NCI-H524 treated with DMSO at 0.1 percent for 48 hours (cell line): ENCODE measurements at places on chromosomes 12 and 14.

- DNase-seq, result peak; percentile 20
These were observed 93.5 kb downstream of the PLEKHA5 start for GRCh38 chr12:19223018-19223417.

DNA sequence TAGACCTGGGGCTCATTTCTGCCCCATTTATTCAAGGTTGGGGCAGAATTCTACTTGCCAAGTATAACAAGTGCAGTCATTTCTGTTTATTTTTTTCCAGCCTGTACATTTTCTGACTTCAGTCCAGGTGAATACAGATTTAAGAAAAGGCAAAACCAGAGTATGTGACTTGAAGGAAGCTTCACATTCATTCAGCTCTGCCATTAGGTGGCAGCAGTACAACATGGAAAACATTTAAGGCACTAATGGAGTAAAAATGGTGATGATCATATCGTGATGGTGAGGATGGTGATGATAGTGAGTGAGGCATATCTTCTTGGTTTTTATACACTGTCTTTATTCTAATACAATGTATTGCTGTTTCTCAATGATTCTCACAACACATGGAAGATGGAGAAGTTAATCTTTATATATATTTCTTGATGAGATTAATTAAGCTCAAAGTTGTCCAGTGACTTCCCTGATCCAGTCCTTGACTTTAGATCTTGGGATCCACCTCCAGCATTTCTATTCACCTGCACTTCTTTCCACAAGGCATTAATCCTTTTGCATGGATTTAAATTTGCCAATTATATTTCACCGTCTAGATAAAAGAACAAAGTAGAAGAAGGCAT lies 176.7 kb upstream of the SEL1L start:
- peak; percentile 31 for DNase-seq

- no peak for DNase-seq
These were observed 66.7 kb downstream of the IRF2BPL start for GRCh38 chr14:76961631-76962302.

DNA sequence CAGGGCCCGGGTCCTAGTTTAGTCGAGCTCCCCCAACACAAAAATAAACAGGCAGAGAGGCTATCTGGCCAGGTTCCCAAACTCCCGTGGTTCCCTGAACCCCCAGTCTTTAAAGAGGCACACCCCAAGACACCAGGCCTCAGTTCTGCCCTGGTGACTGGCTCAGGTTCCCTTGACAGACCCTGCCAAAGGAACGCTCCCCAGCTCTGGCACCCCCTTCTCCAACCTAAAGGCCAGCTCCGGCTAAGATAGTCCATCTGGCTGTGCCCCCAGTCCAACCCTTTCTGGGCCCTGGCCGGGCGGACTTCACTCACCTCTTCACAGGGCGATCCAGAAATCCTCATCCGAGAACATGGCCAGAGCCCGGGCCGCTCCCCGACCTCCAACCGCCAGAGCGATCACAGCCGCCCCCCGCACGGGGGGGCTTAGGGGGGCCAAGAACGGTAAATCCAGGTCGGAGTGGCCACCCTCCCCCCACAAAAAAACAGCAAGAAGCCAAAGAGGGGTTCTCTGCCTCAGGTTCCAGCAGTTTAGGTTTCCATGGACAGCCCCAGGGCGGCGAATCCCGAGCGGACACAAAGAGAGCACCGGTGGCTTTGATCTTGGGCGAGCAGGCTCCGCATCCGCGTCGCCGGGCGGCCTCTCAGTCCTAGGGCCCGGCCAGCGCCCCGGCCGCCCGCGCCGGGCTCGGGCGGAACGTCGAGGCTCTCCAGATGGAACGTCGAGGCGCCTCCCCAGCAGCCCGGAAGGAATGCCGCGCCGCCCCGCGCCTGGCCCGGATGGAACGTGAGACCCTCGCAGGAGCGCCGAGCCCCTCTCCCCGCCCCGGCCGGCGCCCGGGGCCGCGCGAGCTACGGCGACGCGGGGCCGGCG lies 1.1 kb downstream of the KMT2D start:
- DNase-seq, result no peak

GRCh38 chr12:46299851-46300250 lies 31.0 kb upstream of the SLC38A1 start:
- peak; percentile 58 for DNase-seq

DNA sequence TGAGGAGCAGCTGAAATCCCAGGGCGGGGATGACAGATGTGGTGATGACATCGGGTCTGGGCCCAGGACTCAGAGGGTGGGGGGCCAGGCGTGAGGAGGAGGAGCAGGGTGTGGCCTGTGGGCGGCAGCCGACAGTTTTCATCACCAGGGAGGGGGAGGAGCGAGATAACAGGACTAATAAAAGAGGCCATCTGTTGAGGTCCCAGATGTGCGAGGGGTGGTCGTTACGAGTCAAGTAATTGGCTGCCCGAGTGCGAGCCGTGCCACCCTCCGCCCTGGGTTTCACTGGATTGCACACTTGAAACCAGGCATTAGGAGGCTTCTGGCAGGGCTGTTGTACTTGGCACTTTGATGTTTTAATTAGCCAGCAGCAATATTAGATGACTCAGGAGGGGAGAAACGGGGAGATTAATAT lies 67.2 kb downstream of the NOS1 start:
- peak; percentile 98 for DNase-seq

- no peak for DNase-seq
These were observed 60.2 kb downstream of the PLXNC1 start for GRCh38 chr12:94208622-94208966.

DNA sequence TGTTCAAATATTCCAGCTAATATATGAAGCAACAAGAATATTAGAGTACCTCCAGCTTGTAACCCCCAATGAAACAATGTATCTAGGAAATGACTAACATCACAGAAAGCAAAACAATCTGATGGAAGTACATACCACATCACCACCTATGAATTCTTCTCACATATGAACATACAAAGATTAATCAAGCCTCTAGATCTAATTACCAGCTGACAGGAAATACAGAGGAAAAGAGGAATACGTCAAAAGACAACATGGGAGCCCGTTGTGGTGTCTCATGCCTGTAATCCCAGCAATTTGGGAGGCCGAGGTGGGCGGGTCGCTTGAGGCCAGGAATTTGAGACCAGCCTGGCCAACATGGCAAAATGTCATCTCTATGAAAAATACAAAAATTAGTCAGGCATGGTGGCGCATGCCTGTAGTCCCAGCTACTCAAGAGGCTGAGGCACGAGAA lies 7.5 kb downstream of the NEDD8 start:
- DNase-seq, result no peak

DNA sequence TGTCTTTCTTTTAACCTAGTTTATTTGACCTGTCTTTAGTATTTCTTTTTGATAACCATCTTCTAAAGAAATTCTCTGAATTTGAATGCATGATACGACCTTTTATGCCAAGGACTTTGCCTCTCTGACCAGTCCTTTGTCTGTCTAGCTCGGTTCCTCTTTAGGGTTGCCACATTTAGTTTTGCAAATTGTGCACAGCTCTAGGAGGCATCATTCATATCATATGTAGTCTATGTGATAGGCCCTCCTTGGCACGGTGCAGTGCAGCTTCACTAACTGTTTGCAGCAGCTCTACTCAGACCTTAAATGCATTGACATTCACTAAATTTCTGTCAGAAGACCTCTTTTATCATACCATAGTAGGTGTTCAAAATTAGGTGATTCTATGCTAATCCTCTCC lies 75.6 kb downstream of the USP15 start:
- DNase-seq, result no peak

GRCh38 chr14:81235096-81235495 lies 14.3 kb upstream of the GTF2A1 start:
- DNase-seq, result no peak

DNA sequence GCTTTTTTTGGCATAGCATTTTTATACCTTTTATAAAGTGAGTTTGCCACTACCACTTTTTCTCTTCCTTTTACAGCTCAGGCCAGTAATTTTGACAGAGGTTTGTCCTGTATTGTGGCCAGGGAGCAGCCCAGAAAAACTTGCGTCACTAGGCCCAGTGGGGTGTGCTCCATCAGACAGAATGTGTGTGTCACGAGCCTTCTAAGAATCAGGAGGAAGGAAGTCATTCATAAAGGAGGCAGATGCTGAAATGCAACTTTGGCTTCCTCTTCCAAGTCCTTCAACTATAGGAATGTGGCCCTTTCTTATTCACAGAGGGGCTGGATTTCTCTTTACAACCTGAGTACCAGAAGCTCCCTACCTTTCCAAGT lies 10.1 kb upstream of the RAB35 start:
- no peak for DNase-seq
